ENCODE measurements at places on chromosomes 1 and 21. TPM values are rescaled to one million over a fixed set of nuclear protein-coding genes. Genes with fewer than 3 reads are reported as not detected.

The RBM11 gene
- total RNA-seq, result 2.5 TPM

The C1QB gene
- 287 TPM for total RNA-seq

The FCGR1A gene
- total RNA-seq, result 4.4 TPM

The PROK1 gene
- total RNA-seq, result 7.4 TPM

The SPRR4 gene
- total RNA-seq, result not detected

The HSD3B1 gene
- total RNA-seq, result not detected

The MRAP gene
- total RNA-seq, result 3.9 TPM
